ENCODE measurements at places on chromosomes 1 and 21.

GRCh38 chr1:51331206-51332100, 1.1 kb upstream of the TTC39A start:
- DNase-seq = no peak

- DNase-seq = no peak
Measured at GRCh38 chr1:156502894-156503697, 2.5 kb upstream of the MEF2D start.

DNA sequence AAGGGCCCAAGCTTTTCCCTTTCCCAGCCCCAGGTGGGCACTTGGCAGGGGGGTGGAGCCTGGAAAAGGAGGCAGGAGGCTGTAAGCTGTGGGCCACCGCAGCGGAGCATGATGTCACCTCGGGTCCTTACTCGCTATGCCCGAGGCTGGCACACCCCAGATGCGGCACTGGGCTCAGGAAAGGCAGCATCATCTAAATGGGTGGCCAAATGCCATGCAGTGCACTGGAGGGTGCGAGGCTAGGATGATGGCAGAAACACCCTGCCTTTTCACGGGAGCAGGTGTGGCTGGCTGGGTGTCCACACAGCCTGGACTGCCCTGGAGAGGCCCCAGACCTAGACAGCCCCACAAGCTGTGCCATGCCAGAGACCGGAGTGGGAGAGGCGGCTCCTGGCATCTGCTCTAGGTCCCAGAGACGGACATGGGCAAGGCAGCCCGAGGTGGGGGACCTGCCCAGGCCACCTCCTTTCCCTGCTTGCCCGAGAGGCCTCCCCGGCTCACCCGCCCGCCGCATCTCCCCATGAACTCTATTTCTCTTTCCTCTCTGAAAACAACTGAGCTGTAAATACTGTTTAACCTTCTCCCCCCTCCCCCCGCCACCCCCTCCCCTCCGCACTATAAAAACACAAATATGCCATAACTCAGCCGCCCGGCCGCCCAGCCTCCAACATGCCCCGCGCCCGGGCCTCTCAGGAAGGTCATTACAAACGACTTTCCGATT, 124.7 kb downstream of the CASZ1 start:
- DNase-seq = no peak

- DNase-seq = no peak
Measured at GRCh38 chr1:153513023-153513422, 22.8 kb downstream of the S100A6 start.

- no peak for DNase-seq
Measured at GRCh38 chr21:41887667-41888066, 8.5 kb upstream of the PRDM15 start.

DNA sequence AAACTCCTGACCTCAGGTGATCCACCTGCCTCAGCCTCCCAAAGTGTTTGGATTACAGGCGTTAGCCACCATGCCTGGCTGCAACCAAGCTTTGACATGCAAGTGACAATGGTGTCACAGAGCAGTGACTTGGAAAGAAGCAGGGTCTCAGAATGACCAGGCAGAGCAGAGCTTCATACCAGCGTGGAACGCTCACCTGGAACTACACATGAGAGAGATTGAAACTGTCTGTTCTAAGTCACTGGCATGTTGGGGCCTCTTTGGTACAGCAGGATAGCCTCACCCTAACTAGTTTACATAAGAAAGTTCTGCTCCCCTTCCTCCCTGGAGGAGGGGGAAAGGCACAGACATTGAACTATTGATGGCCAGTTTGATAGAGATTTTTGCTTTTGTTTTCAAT, 47.5 kb upstream of the ITPKB start:
- no peak for DNase-seq

DNA sequence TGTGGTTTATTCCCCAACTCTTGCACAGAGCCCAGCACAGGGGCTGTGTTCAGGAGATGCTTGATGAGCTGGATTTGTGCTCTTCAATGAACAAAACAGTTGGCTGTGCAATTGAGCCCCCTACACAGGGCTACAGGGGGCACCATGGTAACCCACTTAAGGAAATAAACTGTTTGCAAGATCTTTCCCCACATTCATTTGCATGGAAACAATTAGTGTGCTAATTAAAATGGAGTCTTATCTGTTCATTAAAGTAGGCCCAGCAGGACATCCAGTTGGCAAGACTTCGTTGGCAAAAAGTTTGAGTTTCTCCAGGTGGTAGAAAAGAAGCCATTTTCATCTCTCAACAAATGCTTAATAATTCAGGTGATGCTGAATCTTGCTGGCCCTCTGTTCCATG, 15.3 kb downstream of the KLHDC7A start:
- DNase-seq = no peak

GRCh38 chr1:214418391-214418790, 133.0 kb downstream of the PTPN14 start:
- no peak for DNase-seq

Measured in activated gamma-delta T cell treated with anti-CD3 and anti-CD28 coated beads, Interleukin-2, amount 50 U/mL, for 16 hours (primary cell).